Mammary microvascular endothelial cell (primary cell): ENCODE measurements at places on chromosomes 6 and 20. TPM values are rescaled to one million over a fixed set of nuclear protein-coding genes. Genes with fewer than 3 reads are reported as not detected.

Gene FAM217A
- not detected in 2 replicates for total RNA-seq

Gene SNAP91
- 0.15 TPM in 1 of 2 replicates, not detected in the other for total RNA-seq

Gene BTBD3
- total RNA-seq, result 33.1 and 34.5 TPM in 2 replicates

Gene DCDC2
- not detected in 2 replicates for total RNA-seq

Gene C20orf144
- total RNA-seq, result 0.05 TPM in 1 of 2 replicates, not detected in the other

Gene CRNKL1
- 17.3 and 17.6 TPM in 2 replicates for total RNA-seq

Gene CRIP3
- not detected in 2 replicates for total RNA-seq

Gene CARMIL1
- total RNA-seq, result 2.6 and 3.5 TPM in 2 replicates

Gene KIAA1586
- 4.9 and 6.2 TPM in 2 replicates for total RNA-seq

Gene DLL1
- total RNA-seq, result 1.2 and 2.0 TPM in 2 replicates

Gene EEF1A2
- total RNA-seq, result 0.20 and 0.40 TPM in 2 replicates

Gene EMILIN3
- 0.05 TPM in 1 of 2 replicates, not detected in the other for total RNA-seq

Gene TREM1
- total RNA-seq, result not detected in 2 replicates

Gene LRFN2
- total RNA-seq, result not detected in 2 replicates

Gene IRF4
- total RNA-seq, result not detected in 2 replicates

Gene WFDC5
- not detected in 2 replicates for total RNA-seq

Gene PPDPF
- total RNA-seq, result 81.9 and 90.7 TPM in 2 replicates

Gene OR12D3
- not detected in 2 replicates for total RNA-seq

Gene HLA-DOA
- not detected in 2 replicates for total RNA-seq

Gene TP53RK
- 12.6 and 14.7 TPM in 2 replicates for total RNA-seq

Gene HRH3
- total RNA-seq, result not detected in 2 replicates

Gene NCOA6
- total RNA-seq, result 5.9 and 8.6 TPM in 2 replicates

Gene DLK2
- not detected in 2 replicates for total RNA-seq

Gene DAAM2
- total RNA-seq, result under 0.01 TPM in 1 of 2 replicates, not detected in the other

Gene BHLHE23
- not detected in 2 replicates for total RNA-seq

Gene MOCS1
- 5.8 and 7.6 TPM in 2 replicates for total RNA-seq

Gene CLDN20
- not detected in 2 replicates for total RNA-seq

Gene LY6G6F
- total RNA-seq, result not detected in 2 replicates

Gene TRIM10
- total RNA-seq, result not detected in 2 replicates

Gene RAB44
- total RNA-seq, result 0.07 and 0.10 TPM in 2 replicates

Gene BIRC7
- total RNA-seq, result not detected in 2 replicates

Gene SIRPG
- total RNA-seq, result not detected in 2 replicates

Gene ABCC10
- total RNA-seq, result 17.1 and 19.1 TPM in 2 replicates

Gene GNRH2
- total RNA-seq, result not detected in 2 replicates

Gene FAM83B
- total RNA-seq, result not detected in 2 replicates

Gene CCDC28A
- total RNA-seq, result 13.0 and 25.4 TPM in 2 replicates

Gene ENPP1
- total RNA-seq, result 0.64 and 1.9 TPM in 2 replicates

Gene PSORS1C2
- not detected in 2 replicates for total RNA-seq

Gene MEP1A
- not detected in 2 replicates for total RNA-seq

Gene CD109
- 53.6 and 55.0 TPM in 2 replicates for total RNA-seq

Gene CTAGE9
- not detected in 2 replicates for total RNA-seq
